ENCODE measurements at places on chromosomes 16 and 17.

- DNase-seq, result no peak
Measured at GRCh38 chr16:84851192-84852127, 31.7 kb downstream of the CRISPLD2 start.

DNA sequence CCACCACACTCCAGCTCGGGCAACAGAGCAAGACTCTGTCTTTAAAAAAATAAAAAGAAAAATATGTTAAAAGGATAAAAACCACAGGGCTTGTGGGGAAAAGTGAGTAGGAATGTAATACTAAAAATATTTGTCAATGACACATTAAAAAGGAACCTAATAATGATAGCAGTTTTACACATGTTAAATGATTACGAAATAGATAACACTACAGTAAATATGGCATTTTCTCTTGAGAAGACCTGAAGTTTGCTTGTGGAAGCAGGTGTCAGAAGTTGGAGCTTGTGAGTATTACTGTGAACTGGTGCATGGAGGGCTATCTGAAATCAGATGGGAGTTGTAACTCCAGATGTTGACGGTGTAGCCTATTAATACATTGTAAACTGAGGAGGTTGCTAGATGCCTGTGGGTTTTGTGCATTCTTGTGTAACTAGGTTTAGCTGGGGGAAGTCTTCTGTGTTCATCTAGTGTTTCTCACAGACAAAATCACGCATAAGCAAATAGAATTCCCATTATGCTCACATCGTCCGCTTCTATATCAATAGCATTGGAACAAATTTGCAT, 44.2 kb upstream of the CLEC18A start:
- DNase-seq, result no peak

DNA sequence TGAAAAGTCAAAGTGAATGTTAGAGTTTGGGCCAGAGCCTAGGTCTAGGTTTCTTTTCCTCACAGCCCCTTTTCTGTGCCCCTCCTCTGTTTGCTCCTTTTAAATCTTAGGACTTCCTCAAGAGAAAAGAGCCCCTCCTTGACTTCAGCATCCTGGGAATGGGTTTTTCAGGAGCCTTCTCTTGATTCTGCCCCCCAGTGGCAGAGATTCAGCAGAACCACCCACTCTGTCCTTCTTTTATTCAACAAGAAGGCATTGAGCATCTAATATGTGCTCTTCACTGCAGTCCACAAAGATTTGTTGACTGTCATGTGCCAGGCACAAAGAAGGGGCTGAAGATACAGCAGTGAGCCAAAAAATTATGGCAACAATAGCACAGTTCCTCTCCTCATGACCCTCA, 270.8 kb upstream of the CDH5 start:
- no peak for DNase-seq

DNA sequence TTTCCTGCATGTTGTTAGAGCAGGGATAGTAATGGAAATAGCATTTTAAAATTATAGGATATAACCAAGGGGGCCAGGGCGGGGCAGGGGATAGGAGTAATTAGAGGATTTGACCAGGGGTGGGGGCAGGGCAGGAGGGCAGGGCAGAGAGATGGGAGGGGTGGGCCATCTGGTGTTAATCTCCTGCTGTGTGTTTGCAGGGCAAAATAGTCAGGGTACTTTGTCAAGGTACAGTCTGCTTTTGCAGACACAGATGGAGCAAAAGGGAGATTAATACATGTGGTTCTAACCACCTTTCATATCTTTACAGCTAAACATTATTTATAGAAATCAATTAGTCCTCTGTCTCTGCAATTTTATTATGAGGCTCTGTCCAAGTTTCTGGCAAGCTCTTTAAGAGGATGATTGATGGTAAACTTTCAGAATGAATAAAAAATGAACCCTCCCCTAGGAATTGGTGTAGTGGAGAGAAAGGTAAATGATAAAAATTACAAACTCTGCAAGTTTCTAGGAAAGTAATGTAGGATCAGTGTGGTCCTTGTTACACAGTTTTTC, 6.6 kb downstream of the ANKFN1 start:
- DNase-seq, result no peak

DNA sequence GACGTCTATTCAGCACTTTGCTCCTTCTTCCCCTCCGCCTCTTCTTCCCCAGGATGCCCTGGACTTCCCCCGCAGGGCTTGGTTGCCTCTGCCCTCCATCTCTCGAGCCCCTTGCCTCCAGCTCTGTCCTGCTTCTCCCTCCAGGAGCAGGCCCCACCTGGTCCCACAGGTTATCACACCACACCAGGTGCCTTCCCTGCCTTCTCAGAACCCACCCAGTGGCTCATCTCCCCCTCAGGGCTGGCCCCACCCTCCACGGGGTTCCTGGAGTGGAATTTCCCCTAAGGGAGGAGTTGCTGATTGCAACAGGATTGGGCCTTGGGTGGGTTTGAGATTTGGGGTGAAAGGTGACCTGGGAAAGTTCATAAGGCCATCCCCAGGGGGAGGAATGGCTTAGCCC, 49.0 kb upstream of the TAC4 start:
- DNase-seq, result no peak

DNA sequence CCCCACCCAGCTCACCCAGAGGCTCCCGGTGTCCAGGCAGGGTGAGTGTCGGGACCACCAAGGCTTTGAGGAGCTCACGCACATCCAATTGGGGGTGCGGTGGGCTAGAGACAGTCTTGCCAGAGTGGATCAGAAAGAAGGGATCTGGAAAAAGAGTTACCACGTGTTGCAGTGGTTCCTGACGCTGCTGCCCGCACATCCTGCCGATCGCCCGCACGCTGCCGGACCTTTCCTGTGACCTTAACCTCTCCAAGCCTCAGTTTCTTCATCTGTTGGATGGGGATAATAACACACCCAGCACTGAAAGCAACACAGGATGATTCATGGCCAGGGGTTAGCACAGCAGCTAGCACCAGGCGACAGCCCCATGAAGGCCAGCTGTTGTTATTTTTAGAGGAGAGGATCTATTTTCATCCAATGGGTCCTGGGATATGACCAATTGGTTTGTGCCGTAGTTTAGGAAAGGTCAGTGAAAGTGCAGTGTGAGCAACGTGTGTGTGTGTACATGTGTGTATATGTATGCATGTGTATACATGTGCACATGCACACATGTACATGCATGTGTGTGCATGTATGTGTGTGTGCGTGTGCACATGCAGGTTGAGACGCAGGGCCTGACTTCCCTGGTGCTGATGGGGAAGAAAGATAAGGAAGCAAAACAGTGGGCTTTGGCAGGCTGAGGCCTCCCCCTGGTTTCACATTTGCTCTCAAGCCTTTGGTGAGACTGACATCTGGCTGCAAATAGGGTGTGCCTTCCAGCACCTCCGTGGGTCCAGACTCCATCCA, 2.5 kb downstream of the ITGAX start:
- DNase-seq, result no peak

DNA sequence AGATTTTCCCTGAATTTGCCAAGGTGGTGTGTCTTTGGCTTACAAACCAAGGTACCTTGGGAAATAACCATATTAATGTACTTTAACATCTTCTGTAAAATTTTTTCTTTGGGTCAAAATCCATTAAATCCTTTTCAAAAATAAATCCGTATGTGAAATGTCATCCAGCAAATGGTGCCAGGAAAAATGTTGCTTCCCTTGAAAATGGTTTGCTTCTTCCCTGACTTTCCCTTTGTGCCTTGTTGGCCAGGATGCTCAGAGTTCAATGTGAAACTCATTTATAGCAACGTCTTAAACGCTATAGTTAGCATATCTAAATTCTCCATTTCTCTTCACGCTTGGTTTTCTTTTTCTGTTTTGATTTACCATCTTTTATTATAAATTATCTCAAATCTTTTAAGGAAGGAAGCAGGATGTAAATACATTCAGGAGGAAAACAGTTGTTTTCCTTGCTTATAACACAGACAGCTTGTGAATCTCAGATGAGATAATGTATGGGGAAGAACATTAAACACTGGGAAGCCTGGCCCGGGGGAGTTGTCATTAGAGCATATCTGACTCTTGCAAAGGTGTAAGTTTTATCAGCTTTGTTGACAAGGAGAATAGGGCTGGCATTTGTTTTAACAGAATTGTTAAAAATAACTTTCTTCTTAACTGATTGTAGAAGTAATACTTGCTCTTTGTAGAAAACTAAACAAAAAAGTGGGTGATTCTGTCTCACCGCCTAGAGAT, 42.1 kb downstream of the GPRC5B start:
- DNase-seq, result no peak
